ENCODE measurements at places on chromosomes 1 and 21. TPM values are rescaled to one million over a fixed set of nuclear protein-coding genes. Genes with fewer than 3 reads are reported as not detected.

DNA sequence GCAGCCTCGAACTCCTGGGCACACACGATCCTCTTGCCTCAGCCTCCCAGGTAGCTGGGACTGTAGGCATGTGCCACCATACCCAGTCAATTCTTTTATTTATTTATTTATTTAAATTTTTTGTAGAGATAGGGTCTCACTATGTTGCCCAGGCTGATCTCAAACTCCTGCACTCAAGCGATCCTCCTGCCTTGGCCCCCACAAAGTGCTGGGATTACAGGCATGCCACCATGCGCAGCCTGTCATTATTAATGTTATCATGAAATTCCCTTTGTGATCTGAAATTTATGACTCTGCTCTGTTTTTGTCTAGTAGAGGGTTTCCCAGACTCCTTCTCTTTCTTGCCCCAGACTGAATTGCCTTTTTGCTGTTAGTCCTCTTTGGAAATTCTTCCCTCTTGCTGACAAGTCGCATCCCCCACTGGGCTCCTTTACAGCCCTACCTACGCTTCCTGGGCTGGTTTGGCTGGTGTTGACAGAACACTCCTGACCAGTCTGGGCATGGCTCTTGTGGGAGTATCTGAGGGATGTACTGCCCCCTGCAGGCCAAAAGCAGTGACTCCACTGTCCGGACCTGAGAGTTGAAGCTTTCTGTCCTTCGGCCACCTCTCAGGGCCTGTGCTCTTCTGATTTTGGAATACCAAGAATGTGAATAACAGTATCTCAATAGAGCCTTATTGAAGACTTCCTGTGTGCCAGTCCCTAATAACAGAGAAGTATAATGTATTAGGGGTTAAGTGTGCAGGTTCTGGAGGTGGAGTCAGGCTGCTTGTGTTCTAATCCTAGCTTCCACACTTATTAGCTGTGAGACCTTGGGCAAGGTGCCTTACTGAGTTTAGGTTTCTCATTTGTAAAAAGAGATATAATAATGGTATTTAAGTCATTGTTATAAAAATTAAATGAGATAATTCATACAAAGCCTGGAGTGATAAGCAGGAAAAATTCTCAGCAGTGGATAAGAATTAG lies 28.2 kb downstream of the TCEANC2 start:
- no peaks in the 10 kb centered on the region for H3K36me3 ChIP-seq
- no peak overlapping the region for H3K27ac ChIP-seq
- H3K4me1 ChIP-seq, result peaks cover 3% of the 10 kb centered on the region

DNA sequence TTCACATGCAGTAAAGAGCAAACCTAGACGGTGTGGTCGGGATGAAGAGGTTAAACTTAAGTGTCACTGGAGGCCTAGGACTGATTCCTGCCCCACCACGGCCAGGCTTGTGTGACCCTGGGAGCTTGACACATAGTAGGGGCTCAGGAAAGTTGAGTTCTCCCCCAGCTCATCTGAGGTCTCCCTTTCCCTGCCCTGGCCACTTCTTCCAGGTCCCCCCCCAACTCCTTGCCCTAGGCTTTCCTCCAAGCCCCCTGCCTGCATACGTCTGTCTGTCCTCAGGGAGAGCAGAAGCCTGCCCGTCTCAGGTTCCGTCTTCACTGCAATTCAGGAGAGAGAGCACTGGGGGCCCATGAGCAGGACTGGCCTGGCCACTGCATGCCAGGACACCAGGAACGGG lies 225.8 kb downstream of the PTPRU start:
- no peaks in the 10 kb centered on the region for H3K36me3 ChIP-seq
- no peak for DNase-seq
- no peaks in the 10 kb centered on the region for H3K4me1 ChIP-seq
- H3K27me3 ChIP-seq, result peaks cover 15% of the 10 kb centered on the region
- no peak overlapping the region for H3K27ac ChIP-seq
- no peak overlapping the region for H3K4me3 ChIP-seq

GRCh38 chr1:58754073-58754613 lies 29.7 kb downstream of the JUN start:
- no peak overlapping the region for H3K4me3 ChIP-seq
- no peaks in the 10 kb centered on the region for H3K27me3 ChIP-seq
- no peaks in the 10 kb centered on the region for H3K36me3 ChIP-seq
- no peak for DNase-seq

DNA sequence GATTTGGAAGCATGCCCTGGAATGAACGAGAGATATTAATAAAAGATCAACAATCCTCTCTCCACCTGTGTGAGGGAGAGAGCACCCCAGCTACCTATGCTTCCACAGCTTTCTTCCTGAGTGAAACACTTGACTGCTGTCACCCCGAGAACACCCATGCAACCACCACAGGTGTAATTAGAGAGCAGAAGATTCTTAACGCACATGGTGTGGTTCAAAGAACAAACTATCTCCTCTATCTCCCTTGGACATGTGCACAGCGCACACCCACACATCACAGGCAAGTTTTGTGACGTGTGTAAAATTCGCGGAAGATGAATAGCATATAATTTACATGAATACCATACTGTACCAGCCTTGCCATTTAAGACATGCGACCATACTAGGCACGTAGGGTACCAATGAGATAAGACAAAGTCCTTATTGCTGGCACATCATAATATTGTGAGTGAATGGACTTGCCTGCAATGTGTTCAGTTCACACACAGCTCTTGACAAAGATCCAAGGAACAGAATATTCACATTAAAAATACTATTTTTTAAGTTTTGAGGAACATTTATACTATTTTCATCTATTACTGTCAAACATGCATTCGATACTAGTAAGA lies 11.6 kb downstream of the ERRFI1 start:
- H3K36me3 ChIP-seq, result peaks cover 65% of the 10 kb centered on the region
- peaks cover 57% of the 10 kb centered on the region for H3K4me1 ChIP-seq
- DNase-seq, result no peak
- peak overlapping the region; percentile 59 for H3K27ac ChIP-seq

DNA sequence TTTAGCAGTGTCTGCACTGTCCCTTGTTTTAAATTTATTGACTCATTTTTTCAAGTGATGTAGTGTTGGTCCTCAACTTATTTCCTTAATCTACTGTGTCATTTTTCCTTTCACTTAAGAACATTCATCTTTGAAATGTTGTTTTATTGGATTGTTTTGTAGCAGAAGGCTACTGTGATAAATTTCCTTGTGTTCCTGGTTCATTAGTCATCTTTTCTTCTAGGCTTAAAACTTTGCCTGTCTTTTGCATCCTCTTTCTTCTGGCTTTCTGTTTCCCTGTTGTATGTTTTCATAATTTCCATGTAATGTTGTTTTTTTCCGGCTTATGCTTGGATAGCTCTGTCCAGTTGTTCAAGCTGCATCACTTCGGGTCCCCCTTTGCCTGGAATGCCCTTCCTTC lies 61.9 kb downstream of the UBE2T start:
- H3K4me3 ChIP-seq, result no peak overlapping the region
- peaks cover 53% of the 10 kb centered on the region for H3K4me1 ChIP-seq
- no peak overlapping the region for H3K27ac ChIP-seq
- no peaks in the 10 kb centered on the region for H3K27me3 ChIP-seq
- DNase-seq, result no peak

GRCh38 chr1:200081969-200082245 lies 54.4 kb downstream of the NR5A2 start:
- no peaks in the 10 kb centered on the region for H3K36me3 ChIP-seq
- H3K4me3 ChIP-seq, result no peak overlapping the region
- no peak for DNase-seq
- peaks cover 5% of the 10 kb centered on the region for H3K4me1 ChIP-seq
- no peaks in the 10 kb centered on the region for H3K27me3 ChIP-seq
- no peak overlapping the region for H3K27ac ChIP-seq

DNA sequence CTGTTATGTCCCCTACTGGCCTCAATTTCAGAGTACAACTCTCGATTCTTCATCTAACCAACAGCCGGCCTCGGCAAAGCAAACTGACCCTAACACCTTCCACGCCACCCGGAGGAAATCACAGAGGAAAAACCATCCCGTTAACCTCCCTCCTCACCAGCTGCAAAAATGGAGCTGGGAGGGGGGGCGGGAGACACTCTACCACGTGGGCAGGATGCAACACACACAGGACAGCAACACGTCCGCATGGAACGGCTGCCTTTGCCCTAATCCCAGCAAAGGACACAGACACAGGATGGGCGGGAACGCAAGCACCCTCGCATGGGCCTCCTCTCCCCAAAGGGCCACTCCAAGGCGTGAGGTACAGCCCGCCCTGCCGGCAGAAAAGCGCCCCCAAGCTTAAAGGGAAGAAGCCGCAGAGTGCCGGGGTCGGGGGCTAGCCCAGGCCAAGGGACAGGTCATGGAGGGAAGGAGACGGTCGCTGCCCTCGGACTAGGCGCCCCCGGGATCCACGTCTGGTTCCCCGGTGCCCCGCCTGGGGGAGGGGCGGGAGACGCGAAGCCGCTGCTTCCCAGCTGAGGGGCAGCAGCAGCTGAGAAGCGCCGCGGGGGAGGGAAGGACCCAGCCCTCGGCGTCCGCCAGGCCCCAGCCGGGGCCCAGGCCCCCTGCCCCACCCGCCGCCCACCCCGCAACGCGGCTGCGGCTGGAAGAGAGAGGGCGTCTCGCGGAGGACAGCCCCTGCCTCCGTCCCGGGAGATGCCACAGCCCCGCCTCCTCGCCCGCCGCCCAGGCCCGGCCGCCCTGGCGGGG lies 590 bp downstream of the FOXJ3 start:
- H3K27ac ChIP-seq, result peak overlapping the region; percentile 87
- no peak for DNase-seq
- no peaks in the 10 kb centered on the region for H3K27me3 ChIP-seq
- H3K36me3 ChIP-seq, result no peaks in the 10 kb centered on the region

DNA sequence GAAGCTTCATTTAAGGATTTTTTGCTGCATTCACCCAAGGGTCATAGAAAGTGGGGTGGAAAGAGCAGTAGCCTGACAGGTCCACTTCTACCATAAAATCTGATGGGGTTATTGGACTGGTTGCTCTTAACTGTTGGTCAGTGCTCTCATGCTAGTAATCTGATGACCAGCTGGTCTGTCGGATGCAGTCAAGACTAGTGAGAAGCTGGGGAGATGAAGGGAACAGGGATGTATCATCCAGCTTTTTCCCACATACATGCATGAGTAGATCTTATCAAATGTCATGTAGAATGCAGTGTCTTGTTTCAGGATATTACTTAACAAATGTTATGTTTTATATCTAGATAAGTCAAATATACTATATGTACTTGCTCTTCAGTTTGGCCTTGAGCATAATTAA lies 11.1 kb downstream of the ATP1B1 start:
- no peaks in the 10 kb centered on the region for H3K36me3 ChIP-seq
- no peak overlapping the region for H3K4me3 ChIP-seq
- H3K4me1 ChIP-seq, result peaks cover 61% of the 10 kb centered on the region
- H3K27me3 ChIP-seq, result no peaks in the 10 kb centered on the region

- H3K27ac ChIP-seq, result peak overlapping the region; percentile 83
- peaks cover 25% of the 10 kb centered on the region for H3K4me1 ChIP-seq
- peak overlapping the region; percentile 81 for H3K4me3 ChIP-seq
- no peak for DNase-seq
Measured at GRCh38 chr1:9182784-9183257, 51.8 kb upstream of the H6PD start.

GRCh38 chr1:11845641-11846335 lies 1.8 kb downstream of the NPPA start:
- no peaks in the 10 kb centered on the region for H3K4me1 ChIP-seq
- H3K27ac ChIP-seq, result no peak overlapping the region
- no peaks in the 10 kb centered on the region for H3K27me3 ChIP-seq
- peaks cover 22% of the 10 kb centered on the region for H3K36me3 ChIP-seq
- no peak for DNase-seq
- no peak overlapping the region for H3K4me3 ChIP-seq

- DNase-seq, result no peak
- H3K4me1 ChIP-seq, result peaks cover 8% of the 10 kb centered on the region
- H3K27ac ChIP-seq, result no peak overlapping the region
- H3K27me3 ChIP-seq, result no peaks in the 10 kb centered on the region
- H3K36me3 ChIP-seq, result no peaks in the 10 kb centered on the region
Measured at GRCh38 chr1:226779561-226779960, 40.5 kb upstream of the ITPKB start.

DNA sequence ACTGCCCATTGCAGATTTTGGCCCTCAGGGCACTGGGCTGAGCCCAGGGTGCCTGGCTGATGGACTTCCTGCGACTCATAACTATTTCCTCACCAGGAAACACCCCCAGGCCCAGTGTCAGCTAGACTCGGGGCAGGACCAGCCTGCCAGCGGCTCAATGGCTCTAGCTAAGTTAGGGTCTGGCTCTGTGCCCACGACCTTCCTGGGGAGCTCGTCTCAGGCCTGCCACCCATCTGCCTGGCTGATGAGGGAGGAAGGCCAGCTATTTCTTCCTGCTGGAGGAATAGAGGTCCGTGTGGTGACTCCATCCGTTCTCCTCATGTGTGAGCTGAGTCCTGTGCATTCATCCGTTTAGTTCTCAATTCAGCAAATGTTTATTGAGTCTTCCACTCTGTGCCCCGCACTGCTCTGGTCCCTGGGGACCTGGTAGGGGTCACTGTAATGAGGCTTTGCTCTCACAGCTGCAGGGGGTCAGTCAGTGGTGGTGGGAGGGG lies 44.5 kb downstream of the KIRREL1 start:
- H3K36me3 ChIP-seq, result peaks cover 18% of the 10 kb centered on the region
- H3K4me1 ChIP-seq, result peaks cover 32% of the 10 kb centered on the region
- peak overlapping the region; percentile 53 for H3K27ac ChIP-seq
- H3K27me3 ChIP-seq, result no peaks in the 10 kb centered on the region

DNA sequence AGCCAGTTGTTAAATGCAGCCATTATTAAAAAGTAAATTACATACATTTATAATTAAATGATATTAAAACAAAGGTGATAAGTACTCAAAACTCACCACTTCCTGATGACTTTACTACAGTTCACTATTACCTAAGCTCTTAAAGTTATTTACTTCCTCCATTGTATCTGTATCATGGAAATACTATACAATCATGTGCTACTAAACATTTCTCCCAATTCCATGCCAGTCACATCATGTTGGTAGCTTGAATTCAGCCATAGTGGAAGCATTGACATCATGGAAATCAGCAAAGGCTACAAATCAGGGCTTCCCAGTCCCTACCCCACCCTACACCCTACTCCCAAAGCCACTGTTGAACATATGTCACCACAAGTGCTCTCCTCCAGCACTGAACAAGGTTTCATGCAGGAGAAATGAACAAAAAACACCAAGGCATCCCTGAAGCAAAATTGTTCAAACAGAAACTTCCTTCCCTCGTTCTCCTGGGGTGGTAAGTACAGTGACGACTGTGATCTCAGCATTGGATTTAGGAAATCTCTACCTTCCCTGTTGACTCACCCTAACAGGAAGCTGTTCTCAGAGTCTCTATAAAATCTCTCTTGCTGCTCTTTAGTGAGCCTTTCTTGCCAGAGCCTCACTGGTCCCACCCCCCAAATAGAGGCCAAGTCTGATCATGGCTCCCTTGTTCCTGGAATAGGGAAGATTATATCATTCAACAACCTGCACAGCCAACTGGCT lies 12.7 kb downstream of the VSIG8 start:
- no peaks in the 10 kb centered on the region for H3K36me3 ChIP-seq
- no peak for DNase-seq
- no peak overlapping the region for H3K4me3 ChIP-seq
- H3K27ac ChIP-seq, result peak overlapping the region; percentile 54

Gene LCE1F
- polyA plus RNA-seq, result not detected

Gene SLC22A15
- polyA plus RNA-seq, result 9.3 TPM

Gene LRRN2
- polyA plus RNA-seq, result not detected

Gene STXBP3
- 18.4 TPM for polyA plus RNA-seq

Gene GPR37L1
- polyA plus RNA-seq, result 0.01 TPM

Gene SETD4
- polyA plus RNA-seq, result 15.8 TPM

Gene KCNA3
- polyA plus RNA-seq, result not detected

Gene LRRC71
- not detected for polyA plus RNA-seq

Gene KIF21B
- polyA plus RNA-seq, result 0.17 TPM

Gene OR6K3
- polyA plus RNA-seq, result not detected

Gene INSRR
- not detected for polyA plus RNA-seq

Gene TENT5C
- polyA plus RNA-seq, result 0.10 TPM

Gene ST6GALNAC5
- polyA plus RNA-seq, result 18.7 TPM

Gene MYOG
- polyA plus RNA-seq, result not detected
